Left renal cortex interstitium (tissue), 4 donors: ENCODE measurements at places on chromosomes 11 and 22. TPM values are rescaled to one million over a fixed set of nuclear protein-coding genes. Genes with fewer than 3 reads are reported as not detected.

The HEPN1 gene
- 1.3 TPM for polyA plus RNA-seq

The CD3E gene
- polyA plus RNA-seq, result 0.51 TPM

The MMP13 gene
- not detected for polyA plus RNA-seq

The CBLIF gene
- 0.11 TPM for polyA plus RNA-seq

The ENTHD1 gene
- polyA plus RNA-seq, result not detected

The APOBEC3G gene
- 11.1 TPM for polyA plus RNA-seq

- DNase-seq, result no peak
Observed at GRCh38 chr11:49405743-49406142, 197.3 kb upstream of the FOLH1 start.

DNA sequence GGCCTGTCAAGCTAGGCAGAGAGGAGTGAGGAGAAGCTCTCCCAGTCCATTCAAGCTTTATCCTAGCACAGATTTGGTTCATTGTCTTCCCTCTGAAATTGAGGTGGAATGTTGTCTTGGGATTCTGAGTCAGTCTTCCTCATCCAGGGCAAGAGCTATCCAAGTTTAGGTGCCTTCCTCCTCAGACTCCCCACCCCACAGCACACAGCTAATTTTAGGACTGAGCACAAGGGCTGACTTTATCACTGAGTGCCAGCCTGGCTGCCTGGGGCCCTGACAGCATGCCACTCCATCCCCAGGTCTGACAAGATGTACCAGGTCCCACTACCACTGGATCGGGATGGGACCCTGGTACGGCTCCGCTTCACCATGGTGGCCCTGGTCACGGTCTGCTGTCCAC is 2.6 kb downstream of the PGAP2 start:
- DNase-seq, result no peak

DNA sequence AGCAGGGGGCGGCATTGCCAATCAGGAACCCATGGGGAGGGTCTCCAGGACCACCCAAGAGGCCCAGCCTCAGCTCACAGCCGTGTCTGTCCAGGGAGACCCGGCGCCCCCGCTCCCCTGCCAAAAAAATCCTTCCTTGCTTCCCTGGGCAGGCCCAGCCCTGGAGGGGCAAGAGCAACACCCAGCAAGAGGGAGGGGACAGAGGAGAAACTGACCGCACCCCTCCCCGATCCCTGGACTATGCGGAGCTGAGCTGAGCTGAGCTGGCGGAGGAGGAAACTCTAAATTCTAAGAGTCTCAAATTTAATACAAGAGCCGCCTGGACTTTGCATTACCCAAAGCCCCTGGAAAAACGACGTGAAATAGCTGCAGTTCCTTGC is 52.0 kb upstream of the SHISAL1 start:
- DNase-seq, result no peak

- no peak for DNase-seq
Observed at GRCh38 chr22:38469306-38469781, 1.4 kb downstream of the KDELR3 start.

- no peak for DNase-seq
Observed at GRCh38 chr11:18700375-18700774, 1.8 kb downstream of the TMEM86A start.

DNA sequence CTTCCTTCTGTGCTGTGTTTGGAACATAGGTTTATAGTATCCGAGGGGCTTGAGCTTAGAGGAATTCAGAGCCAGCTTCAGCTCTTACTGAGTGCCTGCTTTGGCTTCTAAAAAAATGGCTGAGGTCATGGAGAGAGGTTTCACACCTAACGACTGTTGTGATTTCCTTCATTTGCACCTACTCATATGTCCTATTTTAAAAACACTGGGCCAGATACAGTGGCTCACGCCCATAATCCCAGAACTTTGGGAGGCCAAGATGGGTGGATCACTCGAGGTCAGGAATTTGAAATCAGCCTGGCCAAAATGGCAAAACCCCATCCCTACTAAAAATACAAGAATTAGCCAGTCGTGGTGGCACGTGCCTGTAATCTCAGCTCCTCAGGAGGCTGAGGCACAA is 38.3 kb upstream of the SYT13 start:
- no peak for DNase-seq

DNA sequence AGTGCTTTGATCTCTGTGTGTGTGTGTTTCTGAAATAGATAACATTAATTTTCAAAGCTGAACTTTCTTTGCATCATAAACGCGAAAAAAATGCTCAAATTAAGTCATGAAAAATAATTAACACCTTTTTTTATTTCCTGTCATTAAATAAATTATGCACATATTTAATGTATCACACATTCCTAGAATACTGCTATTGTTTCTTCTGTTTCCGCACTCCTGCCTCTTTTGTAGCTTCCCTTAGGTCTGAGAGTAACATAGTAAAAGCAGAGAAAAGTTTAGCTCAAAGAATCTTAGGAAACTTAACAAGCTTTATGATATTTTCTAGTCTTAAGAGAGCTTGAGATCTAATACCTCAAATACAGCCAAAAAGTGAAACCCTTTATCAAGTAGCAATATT is 504.2 kb downstream of the JRKL start:
- no peak for DNase-seq

GRCh38 chr11:44404301-44404700 is 94.4 kb upstream of the ALX4 start:
- DNase-seq, result no peak

GRCh38 chr22:31977141-31977841 is 33.0 kb downstream of the YWHAH start:
- DNase-seq, result no peak

GRCh38 chr11:72833811-72834493 is 19.7 kb downstream of the ATG16L2 start:
- no peak for DNase-seq

DNA sequence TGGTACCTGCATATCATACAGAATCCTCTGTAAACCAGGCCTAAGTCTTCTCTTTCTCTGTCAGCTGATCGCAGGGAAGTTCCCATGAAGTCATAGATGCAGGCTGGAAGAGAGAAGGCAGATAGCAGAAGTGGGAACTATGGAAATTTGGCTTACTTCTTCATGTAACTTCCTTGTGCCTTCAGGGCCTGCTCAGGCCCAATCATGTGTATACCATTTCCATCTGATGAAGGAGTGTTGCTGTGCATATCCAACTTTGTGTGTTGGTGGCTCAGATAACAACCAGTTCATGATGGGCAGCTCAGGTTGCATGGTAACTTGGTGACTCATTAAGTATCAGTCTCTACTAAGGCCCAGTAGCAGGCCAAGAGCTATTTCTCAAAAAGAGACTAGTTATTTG is 53.1 kb upstream of the CEP295 start:
- no peak for DNase-seq

- no peak for DNase-seq
Observed at GRCh38 chr11:3949125-3949524, 93.7 kb downstream of the STIM1 start.

DNA sequence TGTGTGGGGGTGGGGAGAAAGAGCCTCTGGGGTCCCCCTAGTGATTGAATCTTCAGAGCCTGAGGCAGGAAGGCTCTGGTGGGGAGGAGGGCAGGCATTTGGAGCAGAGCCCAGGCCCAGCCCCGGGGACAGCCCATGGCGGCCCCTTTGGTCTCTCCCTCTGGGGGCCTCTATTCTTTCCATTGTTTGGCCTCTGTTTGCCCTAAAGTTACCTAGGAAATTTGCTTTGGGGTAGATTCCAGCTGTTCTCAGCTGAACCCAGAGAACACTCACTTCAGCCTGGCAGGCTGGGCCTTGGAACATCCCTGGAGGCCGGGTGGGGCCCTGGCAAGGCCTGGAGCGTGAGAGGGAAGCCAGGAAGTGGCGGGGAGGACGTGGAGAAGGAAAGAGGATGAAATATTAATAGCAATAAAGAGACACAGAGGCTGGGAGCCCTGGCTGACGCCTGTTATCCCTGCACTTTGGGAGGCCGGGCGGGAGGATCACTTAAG is 22.9 kb upstream of the A4GALT start:
- no peak for DNase-seq

DNA sequence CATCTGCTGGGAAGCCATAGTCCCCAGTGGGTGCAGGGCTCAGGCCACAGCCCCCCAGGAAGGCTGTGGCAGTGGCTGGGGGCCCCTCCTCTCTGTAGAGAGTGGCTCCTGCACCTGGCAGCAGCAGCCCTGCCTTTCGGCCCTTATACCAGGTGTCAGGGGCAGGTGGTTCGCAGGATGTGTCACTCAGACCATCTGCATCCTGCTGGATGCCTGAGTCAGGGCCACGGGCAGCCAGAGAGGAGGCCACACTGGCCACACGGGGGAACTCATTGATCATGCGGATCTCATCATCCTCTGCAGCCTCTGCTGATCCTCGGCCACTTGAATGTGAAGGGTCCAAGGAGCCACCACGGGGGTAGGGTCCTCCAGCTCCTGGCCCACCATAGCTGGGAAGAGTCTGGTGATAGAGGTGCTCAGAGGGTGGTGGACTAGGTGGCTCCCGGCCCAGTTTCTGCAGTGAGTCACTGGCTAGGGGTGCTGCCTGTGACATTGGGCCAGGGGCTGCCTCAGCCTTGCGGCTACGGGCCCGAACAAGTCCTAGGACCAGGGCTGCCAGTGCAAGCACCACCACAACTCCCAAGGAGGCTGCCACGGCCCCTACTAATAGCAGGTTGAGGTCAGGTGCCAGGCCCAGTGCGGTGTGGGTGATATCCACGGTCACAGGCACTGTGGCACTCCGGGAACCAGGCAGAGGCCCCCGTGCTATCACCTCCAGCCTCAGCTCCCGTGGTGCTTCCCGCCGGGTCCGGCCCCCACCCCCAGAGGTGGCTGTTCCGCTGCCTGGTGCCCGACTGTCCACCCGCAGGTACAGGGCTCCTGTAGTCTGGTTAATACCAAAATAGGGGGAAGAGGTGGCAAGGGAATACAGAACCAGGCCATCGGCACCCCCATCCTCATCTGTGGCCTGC is 3.3 kb upstream of the TPP1 start:
- DNase-seq, result no peak

DNA sequence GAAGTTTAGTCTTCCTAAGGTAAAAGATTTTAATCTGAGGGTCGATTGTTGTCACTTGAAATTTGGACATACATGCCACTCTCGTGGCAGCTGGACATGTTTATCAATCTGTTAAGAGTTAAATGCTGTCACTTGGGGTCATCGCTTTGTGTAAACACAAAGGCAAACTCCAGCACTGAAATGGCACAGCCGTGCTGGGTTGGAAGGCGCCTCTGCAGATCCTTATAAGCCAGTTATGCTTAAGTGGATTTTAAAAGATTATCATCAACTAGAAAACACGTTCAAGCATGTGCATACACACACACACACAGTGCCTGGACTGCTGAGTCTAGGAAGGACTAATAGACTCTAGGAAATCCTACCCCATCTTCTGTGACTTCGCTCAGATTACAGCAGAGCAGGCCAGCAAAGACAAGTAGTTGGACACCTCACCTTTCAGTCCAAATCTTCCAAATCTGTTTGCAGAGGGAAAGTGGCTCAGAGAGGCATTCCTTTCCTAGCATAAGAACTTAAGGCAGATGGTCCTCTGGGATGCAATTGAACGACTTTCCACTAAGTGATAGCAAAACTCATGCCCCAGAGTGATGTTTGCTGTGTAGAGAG is 83.7 kb downstream of the CACNG2 start:
- no peak for DNase-seq

GRCh38 chr11:17992916-17993315 is 19.9 kb downstream of the SERGEF start:
- no peak for DNase-seq

GRCh38 chr22:50082961-50083461 is 2.2 kb downstream of the MLC1 start:
- no peak for DNase-seq

- no peak for DNase-seq
Observed at GRCh38 chr22:39905687-39906086, 4.8 kb downstream of the GRAP2 start.

GRCh38 chr11:77207019-77207485 is 79.0 kb downstream of the MYO7A start:
- no peak for DNase-seq

DNA sequence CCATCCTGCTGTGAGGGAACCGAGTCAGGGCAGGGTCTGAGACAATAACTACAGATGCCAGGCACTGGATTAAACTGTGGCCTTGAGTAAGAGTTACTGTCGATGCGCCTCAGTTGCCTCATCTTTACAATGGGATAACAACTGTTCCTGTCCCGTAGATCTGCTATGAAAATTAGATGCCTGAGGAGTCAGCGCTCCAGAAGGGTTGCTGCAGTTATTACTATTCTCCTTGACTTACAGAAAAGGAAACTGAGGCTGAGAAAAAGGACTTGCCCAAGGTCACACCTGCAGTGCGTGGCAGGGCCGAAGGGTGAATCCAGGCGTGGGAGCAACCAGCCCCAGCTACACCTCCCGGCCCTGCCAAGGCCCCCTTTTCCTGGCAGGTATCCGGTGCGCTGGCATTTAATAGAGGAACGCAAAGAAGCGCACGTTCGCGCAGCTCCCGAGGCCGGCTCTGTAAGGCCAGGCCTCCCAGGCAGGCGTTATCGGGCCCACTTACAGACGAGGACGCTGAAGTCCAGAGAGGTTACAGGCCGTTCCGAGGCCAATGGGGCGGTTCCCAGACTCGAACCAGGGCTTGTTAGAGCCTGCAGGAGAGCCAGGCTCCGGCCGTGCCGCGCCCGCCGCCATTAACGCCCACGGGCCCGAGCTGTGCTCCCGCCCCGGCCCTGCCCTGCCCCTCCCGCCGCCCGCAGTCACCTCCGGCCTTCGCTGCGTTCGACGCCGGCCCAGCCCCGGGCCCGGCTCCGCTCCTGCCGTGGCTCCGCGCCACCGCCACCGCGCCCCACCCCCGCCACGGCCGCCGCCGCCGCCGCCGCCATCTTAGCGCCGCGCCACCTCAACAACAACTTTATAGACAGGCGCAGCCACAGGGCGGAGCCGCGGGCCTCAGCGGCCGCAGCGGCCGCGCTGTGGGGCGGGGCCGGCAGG is at the start of gene C11orf68:
Gene C11orf68 (minus strand): TSS at position 852 of the 930 bp plus-strand sequence. CDS start 31 bp downstream, at position 821.
- no peak for DNase-seq

DNA sequence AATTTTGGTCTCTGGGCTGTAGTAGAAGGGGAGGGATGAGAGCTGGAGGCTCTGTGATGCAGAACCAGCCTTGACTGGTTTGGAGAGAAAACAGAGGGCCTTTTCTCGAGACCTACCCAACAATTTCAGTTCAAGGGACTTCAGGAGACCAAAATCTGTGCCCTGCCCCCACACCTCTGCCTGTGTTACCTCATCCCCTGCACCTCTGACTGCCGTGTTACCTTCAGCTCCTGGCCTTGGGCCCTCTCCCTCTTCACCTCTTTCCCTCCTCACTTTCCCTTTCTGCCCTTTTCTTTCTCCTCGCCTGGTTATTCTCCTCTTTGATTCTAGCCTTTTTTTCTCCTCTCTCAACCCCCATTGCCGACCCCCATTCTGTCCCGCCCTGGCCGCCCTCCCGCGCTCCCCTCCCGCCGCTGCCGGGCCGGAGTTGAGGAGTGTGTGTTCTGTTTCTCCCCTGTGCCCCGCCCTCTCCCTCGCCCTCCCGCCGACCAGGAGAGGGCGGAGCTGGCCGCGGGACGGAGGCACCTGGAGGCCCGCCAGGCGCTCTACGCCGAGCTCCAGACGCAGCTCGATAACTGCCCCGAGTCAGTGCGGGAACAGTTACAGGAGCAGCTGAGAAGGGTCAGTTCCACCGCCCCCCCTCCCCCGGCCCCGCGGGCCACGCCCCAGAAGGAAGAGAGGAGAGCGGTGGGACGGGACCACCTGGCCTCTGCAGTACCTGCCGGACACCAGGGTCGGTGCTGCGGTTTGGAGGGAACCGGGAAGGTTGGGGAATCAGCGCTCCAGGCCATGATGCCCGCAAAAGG is 27.2 kb downstream of the PHLDB1 start:
- no peak for DNase-seq

GRCh38 chr11:71423181-71423790 is 24.9 kb downstream of the DHCR7 start:
- no peak for DNase-seq

GRCh38 chr11:123580557-123581275 is 73.7 kb downstream of the SCN3B start:
- DNase-seq, result no peak

- DNase-seq, result no peak
Observed at GRCh38 chr11:105110688-105111030, 28.9 kb downstream of the CARD18 start.
